Activated CD4-positive, alpha-beta T cell treated with anti-CD3 and anti-CD28 coated beads for 1 hour (primary cell): ENCODE measurements at places on chromosomes 3 and 15.
A peak's percentile ranks its signal among the peaks of the same experiment; 100 is the strongest.

DNA sequence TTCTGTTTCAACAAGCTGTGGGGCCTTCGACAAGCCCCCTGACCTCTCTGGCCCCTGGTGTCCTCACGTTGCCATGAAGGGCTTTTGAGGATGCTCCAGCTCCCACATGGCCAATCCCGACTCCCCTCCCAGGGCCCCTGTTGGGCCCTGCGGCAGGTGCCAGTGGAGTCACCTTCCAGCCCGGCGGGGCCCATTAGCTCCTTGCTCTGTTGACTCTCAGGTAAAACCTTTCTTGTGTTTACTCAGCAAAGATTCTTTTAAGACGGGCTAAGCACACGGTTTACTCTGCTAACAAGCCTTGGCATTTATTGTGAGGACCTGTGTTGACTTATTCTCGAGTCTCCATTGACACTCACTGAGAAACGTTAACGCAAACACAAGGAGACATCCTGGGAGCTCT is 15.0 kb downstream of the RPLP1 start:
- DNase-seq, result no peak

GRCh38 chr3:149736953-149737205 is 15.4 kb downstream of the COMMD2 start:
- no peak for DNase-seq

DNA sequence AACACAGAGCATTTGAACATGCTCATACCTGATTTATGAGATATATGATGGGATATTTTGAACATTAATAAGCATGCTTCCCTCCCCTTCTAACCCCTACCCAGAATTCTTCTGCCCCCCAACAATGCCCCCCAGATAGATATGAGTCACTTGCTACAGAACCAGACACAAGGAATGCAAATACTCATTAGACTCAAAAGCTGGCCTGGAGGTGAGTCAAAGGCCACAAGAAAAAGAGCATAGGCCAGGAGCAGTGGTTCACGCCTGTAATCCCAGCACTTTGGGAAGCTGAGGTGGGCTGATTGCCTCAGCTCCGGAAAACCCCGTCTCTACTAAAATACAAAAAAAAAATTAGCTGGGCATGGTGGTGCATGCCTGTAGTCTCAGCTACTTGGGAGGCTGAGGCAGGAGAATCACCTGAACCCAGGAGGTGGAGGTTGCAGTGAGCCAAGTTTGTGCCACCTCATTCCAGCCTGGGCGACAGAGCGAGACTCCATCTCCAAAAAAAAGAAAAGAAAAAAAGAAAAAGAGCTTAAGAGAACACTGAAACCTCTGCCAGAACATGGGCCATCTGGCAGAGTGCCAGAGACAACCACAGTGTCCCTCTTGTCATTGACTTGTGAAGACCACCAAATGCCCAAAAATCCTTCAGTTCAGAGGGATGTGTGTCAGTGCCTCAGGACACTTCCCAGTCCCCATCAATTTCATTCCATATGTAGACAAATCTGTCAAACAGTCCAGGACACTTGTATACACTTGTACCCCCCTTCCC is 3.9 kb upstream of the SH3GL3 start:
- DNase-seq, result no peak

GRCh38 chr3:14789221-14789620 is 29.5 kb upstream of the FGD5 start:
- no peak for DNase-seq

DNA sequence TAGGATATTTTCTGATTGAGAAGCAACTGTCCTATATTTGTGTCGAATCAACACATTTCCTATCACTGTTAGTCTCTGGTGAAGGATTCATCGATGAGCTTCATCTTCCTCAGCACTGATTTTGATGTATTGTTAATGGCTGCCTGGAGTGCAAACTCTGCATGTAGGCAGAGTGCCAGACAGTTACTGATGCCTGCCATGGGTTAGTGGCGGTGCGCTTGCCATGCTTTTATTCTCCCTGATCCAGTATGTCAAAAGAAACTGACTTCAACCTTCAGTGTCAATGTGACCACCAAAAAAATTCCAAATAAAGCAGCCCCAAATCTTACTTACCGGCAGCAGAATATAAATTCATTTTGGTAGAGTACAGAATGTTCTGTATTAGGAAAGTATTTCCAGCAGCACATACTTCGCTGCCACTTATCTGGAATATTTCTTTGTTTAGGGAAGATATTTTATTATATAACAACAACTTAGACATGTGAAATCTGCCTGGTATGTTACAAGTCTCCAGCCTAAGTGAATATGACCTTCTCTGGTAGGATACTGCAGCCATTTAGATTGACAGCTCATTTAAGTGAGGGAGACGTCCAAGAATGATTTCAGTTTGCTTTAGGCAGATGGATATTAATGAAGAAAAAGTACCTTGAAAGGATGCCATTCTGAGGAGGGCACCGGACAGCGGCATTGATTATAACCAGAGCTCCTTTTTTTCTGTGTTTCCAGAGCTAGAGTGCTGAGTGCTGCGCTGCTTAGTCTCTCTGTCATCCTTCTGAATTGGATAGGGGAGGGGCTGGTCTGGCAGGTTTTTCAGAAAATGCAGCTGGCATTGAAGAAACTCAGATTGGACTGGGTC is 59.9 kb downstream of the ARHGEF26 start:
- DNase-seq, result no peak

DNA sequence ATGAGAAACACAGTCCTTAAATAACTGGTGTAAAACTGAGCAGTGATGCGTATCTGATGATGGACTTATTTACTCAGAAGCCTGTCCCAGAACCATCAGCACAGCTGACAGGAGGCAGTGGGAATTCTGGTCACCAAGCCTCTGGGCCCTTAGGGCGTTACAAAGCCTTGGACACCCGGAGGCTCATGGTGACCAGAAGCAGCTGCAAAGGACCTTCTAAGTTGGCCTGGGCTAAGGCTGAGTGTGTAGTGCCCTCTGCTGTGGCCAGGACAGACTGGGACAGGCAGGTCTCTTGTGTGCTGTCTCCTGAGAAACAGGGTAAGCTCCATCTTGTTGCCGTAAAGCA is 168.9 kb downstream of the ATP10A start:
- no peak for DNase-seq

- no peak for DNase-seq
These were observed 53.3 kb downstream of the TIPARP start for GRCh38 chr3:156727519-156728205.

GRCh38 chr3:74167926-74168325 is 446.5 kb downstream of the CNTN3 start:
- no peak for DNase-seq

- no peak for DNase-seq
These were observed 494.3 kb downstream of the SQOR start for GRCh38 chr15:46129145-46129544.

- no peak for DNase-seq
These were observed 85.6 kb downstream of the NBEAL2 start for GRCh38 chr3:47065058-47065457.

- no peak for DNase-seq
These were observed 56.0 kb downstream of the TPRA1 start for GRCh38 chr3:127534564-127534963.

DNA sequence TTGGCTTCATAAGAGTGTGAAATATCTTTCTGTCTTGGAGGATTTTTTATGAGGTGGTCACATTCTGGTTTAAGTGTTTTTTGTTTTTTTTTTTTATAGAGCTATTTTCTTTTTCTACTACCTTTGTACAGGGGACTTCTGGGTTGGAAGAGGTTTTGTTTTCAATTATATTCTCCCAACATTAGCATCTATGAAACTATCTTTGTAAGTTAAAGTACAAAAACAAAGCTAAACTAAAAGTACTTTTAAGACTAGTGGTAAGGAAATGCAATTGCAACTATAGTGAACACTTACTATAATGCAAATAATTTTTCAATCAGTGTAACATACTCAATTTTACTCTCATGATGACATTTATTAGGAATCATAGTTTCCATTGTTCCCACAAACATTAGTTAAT is 688.2 kb downstream of the SI start:
- no peak for DNase-seq

DNA sequence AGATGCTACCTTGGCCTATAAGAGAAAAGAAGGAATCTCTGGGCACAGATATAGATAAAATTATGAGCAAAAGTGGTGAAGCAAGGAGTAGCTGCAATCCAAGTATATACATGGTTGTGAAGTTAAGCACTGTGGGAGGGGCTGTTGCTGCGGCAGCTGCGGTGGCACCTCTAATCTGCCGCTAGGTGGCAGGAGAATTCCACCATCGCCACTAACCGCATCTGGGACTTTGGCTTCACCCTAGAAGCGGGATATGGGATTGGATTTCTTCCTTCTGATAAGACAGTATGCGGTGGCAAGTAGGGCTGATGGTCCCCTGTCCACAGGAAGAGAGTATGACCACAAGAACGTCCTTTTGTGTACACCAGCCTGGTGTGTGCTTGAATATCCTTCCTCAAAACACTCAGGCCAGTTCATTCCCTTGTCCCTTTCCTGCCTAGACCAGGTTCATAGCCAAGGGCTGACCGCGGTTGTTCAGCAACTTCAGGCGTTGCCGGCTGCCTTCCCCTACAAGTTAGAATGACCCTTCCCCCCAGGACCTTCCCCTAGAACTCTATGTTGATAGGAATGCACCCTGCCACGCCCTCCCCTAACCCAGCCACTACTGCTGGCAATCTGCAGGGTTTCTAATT is 5.1 kb downstream of the MAGEL2 start:
- no peak for DNase-seq

GRCh38 chr3:180804916-180805315 is 107.6 kb upstream of the FXR1 start:
- no peak for DNase-seq

DNA sequence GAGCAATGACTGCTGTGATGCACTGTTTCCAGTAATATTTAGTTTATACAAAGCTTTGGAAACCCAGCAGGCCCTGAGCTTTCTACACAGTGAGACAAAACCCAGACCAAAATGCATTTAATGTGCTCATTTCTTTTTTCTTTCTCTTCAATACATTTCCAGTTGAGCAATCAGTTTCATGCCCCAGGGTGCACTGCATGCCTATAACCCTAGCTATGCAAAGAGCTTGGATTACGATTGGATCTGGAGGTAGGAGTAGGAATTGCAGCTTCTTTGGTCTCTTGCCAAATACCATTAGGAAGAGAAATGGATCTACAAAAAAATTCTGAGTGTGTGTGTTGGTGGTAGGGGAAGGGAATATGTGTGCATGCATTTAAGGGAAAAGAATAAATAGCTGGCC is 1001.4 kb downstream of the SQOR start:
- DNase-seq, result no peak

DNA sequence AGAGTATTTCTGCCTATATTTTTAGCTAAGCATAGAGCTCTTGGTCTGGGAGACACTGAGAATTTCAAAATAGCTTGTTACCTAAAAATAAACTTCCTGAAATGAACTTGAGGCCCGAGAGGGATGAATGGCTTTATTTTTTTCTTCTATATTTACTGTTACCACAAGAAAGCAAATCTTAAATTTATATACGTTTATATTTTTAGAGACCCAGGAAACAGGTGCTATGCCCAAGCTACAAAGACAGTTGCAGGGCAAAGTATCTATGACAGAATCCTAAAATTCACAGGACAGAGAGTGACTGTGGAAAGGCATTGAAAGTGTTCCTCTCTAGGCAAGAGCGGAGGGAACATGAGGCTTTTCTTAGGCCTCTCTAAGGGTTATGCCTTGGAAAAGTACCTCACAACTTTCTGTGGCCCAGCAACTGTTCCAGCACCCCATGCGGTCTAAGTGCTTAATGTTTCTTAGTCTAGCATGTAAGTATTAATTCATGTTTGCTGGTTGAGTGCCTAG is 36.5 kb downstream of the TGFBR2 start:
- no peak for DNase-seq

- no peak for DNase-seq
These were observed 35.0 kb upstream of the COLQ start for GRCh38 chr3:15556512-15556911.

DNA sequence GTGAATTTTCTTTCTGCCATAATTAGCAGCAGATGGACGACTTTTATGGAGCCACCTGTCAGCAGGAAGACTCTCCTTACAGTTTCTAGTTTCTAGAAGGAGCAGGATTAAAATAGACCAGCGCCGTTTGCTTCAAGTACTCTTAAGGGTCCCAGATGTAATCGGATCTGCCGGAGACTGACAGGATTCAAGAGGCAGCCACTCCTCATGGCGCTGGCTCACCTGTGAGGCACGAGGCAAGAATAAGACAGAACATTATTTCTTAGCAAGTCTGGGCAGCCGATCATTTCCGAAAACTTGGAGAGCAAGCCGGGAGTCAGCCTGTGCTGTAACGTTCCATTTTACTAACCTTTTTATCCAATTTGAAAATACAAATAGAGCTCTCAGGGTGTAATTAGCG is 410.4 kb upstream of the RORA start:
- DNase-seq, result no peak

DNA sequence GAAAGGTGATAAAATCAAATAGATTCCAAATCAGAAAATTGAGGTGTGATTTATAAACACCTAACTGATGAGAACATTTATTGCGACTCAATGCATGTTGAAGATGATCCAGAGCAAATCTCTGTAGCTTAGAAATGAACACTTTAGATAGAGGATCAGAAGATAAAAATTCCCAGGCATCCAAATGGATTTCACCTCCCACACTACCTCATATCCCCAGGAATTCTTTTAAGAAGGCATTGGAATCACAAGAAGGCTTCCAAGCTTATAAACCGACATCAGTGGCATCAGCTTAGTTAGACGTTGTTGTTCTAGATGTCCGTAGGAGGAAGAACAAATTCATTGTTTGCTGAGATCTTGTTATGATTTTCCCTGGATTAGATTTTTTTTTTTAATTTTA is 154.4 kb downstream of the EBLN2 start:
- no peak for DNase-seq

GRCh38 chr3:76965122-76965725 is 74.7 kb upstream of the ROBO2 start:
- DNase-seq, result no peak

GRCh38 chr15:74817370-74817737 is 4.7 kb downstream of the LMAN1L start:
- no peak for DNase-seq

GRCh38 chr15:34993877-34994276 is 5.8 kb upstream of the ZNF770 start:
- no peak for DNase-seq

- no peak for DNase-seq
These were observed 17.9 kb upstream of the STIMATE start for GRCh38 chr3:52915294-52915693.

DNA sequence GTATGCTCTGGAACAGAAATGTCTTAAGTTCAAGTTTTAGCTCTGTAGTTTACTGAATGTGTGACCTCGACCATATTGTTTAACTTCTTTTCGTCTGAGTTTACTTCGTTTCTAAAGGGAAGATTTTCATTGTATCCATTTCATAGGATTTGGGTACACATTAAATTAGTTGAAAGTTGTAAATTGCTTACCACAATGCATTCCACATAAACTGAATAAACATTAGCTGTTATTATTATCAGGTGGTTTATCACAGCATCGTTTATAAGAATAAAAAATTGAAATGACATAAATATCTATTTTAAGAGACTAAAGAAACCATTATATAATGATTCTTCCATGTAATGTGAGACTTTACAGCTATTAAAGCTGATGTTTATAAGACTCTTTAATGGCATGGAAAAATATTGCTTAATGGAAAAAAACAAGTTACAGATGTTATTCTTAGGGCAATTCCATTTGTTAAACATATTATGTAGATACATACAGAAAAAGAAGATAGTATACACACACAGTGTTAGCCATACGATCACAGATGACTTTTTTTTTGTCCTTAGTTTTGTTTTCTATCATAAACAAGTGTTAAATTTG is 342.3 kb upstream of the SGO1 start:
- no peak for DNase-seq

- peak; percentile 65 for DNase-seq
These were observed at the start of gene PXK for GRCh38 chr3:58332575-58333188. PXK (plus strand) TSS chr3:58332892; CDS start chr3:58332989, 97 bp downstream.
